ENCODE measurements at places on chromosomes 6 and 20.

GRCh38 chr6:27154696-27155095, 92.8 kb upstream of the PRSS16 start:
- DNase-seq = no peak

DNA sequence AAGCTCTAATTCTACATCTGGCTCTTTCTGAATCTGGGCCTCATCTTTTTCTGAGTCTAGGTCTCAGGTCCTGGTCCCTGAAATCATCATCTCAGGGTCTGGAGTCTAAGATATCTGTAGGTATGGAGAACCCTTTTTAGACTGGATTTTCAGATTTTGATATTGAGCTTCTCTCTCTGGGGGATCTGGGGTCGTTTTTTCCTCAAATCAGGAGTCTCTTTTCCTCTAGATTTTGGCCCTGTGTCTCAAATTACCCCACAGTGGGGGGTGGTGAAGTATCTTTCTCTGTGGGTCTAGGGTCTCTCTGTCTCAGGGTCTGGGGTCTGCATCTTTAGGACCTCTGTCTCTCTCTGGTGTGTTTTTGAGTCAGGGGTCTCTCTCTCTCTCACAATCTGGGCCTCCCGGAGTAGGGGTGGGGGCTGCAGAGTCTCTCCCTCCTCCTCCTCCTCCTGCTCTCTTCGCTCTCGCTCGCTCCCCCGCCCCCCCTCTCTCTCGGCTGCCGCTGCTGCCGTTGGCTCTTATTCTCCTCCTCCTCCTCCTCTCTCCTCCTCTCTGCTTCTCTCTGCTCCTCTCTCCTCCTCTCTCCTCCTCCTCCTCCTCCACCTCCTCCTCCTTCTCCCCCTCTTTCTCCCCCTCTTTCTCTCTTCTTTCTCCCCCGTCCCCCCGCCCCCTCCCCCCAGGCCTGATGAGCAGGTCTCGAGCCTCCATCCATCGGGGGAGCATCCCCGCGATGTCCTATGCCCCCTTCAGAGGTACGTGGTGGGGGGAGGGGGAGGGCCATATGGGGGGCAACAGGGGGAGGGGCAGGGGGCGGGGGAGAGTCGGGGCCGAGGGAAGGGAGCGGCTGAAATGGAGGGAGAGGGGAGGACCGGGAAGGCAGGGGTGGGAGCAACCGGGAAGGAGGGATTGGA, at the start of gene SYNGAP1:
TSS of gene SYNGAP1 (plus strand) at position 486 of the 911 bp plus-strand sequence. CDS start at position 686, 200 bp downstream.
- no peak for DNase-seq

DNA sequence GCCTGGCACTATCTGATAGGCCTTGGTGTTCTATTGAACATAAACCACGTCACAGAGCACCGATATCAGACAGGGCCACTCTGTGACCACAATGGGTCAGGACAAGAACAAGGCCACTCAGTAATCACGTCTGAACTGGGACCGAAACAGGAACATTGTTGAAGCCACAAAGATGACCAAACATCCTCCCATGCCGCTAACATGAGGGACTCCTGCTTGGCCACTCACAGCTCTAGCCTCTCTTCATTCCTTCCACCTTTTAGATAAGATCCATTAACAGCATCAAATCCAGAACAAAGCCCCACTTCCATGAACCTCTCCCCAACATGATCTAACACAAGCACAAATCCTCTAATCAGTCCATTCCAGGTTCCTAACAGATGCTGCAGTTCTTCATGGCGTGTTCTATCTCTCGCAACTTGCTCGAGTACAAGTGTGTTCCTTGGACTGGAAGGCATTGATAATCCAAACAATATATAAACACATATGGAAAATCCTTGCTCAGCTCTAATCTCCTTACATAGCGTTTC, 7.4 kb downstream of the SIRT5 start:
- no peak for DNase-seq

DNA sequence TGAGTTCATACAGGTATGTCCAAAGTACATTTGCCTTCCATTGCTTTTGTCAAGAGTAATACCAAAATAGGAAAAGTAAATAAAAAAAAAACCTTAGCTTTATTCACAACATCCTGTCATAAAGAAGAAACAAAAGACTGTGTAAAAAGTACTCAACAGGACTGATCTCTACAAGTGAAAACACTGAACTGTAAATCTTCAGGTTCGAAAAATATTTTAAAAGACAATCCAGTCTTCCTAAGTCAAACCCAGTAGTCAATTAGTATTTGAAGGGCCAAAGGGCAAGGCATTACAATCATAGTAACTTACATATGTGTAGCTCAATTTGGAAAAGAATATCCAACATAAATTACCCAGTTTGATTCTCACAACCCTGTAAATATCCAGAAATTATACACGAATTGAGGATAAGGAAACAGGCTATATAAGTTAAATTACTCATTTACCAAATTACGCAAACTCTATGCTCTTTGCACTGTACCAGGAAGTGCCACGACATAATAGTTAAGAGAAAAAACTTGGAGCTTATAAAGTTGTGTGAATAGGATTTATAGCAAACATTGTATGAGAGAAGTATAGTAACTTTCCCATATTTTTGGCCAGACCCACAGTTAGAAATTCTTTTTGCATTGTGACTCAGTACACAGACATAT, 21.2 kb downstream of the PTPRK start:
- no peak for DNase-seq

- DNase-seq = peak; percentile 50
Measured at GRCh38 chr20:47205577-47206123, 150.8 kb downstream of the ZMYND8 start.

- DNase-seq = no peak
Measured at GRCh38 chr6:111204305-111204704, 117.0 kb downstream of the SLC16A10 start.

DNA sequence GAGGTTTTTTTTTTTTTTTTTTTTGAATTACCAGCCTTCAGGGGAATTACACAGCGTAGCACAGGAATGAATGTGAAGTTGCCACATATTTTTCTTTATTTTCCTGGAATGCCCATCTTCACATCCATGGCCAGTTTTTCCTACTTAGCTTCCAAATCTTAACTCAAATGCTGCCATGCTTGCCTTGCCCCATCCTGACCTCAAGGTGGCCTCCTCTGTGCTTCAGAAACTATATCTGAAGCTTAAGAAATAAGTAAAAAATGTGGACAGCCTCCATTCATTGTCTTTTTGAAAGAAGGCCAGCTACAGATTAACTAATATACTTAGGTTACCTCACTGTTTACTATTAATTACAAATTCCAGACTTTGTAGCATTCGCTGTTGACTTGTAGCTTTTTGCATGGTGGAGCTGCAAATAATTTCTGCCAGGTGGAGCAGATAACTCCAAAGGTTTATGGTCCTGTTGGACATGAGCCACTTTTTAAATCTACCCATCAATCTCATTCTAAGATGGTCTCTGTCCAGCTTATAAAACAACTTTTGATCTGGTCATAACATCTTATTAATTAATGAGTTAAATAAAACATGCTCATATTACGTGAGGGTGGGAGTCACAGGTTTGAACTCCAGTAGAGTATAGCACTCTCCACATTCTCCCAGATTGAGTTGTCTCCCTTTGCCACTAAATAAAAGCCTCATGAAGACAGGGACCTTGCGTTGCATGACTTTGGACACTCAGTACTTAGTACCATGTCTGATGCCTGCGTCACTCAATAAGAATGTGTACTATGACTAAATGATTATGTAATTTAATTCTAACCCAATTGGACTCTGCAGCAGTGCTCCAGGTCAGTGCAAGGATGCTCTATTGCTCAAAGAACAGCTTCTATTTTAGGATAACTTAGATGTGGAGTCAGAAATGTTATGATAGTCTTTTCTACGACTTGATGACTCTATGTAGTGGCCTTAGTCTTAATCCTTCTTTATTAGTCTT, 678.6 kb upstream of the CITED2 start:
- no peak for DNase-seq

GRCh38 chr20:63194007-63194796, 21.7 kb downstream of the YTHDF1 start:
- DNase-seq = no peak

DNA sequence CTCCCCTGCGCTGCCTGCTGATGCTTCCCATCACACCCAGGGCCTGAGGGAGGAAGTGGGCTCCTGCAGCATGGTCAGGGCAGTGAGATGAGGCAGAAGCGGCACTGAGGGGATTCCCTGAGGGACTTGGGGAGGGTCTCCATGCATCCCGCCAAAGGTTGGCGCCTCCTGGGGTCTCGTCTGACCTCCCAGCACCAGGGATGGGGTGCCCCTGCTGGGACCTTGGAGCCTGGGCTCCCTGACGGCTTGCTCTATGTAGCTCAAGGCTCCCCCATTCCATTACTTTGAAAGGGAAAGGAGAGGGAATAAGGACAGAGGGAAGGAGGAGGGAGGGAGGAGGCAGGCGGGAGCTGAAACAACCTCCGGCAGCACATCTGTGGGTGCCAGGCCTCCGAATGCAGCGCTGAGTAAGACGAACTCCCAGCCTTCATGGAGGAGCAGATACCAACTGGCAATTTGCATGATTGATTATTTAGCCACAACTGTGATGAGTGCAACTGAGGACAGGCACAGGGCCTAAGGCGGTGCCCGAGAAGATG, 259.3 kb downstream of the ERMARD start:
- no peak for DNase-seq

DNA sequence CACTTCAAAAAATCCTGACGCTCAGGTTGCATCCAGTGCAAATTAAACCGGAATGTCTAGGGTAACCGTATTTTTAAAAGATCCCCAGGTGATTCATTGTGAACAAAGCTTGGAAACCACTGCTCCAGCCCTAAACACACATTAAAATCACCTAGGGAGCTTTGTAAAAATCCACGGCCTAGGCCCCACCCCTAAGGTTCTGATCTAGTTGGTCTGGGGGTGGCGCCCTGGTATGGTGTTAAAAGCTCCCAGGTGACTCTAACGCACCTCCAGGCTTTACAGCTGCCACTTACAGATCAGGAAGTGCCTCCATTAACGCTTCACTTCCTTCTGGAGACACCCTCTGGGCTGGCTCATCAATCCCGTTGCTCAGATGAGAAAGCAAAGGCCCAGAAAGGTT, 92.2 kb downstream of the GRM4 start:
- no peak for DNase-seq

DNA sequence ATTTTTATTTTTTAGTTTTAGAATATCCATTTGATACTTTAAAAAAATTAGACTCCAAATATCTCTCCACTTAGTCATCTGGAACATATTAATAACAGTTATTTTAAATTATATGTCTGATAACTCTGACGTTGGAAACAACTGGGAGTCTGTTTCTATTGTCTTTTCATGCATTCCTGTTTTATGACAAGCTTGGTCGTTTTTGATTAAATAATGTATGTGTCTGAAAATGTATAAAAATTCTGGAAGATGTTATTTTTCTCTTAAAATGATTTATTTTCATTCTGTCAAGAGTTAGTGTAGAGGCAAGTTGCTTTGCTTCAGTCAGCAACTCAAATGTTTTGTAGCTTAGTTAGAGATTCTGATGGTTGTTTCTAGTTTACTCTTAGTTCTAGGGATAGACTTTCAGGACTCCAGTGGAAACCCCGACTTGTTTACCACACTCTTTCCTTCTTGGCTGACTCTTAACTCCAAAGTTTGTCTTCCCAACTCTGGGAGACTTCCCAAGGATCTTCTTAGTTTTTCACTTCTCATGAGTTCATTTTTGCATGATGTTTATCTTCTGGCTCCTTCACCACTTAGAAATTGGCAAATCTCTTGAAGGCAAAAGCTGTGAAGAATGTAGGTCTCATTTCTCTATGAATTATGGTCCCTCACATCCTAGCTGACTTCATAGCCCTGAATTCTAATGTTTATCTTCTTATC, 190.9 kb downstream of the LAMA2 start:
- DNase-seq = no peak

DNA sequence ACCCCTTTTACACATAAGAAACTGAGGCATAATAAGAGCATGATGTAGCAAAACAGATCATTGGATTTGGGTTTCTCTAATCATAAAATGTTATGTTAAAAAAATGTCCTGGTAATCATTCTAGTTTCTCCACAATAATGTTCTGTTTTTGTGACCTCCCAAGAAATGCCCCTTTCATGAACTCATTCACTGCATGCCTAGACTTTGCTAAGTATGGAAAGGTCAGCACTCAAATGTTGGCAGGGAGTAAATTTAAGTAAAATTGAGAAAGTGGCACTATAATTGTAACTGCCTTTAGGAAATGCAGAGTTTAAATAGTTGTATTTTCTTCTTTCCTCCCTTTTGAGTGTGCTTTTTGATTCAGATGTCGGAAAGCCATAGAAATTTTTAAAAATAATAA, 48.5 kb upstream of the ID4 start:
- no peak for DNase-seq

DNA sequence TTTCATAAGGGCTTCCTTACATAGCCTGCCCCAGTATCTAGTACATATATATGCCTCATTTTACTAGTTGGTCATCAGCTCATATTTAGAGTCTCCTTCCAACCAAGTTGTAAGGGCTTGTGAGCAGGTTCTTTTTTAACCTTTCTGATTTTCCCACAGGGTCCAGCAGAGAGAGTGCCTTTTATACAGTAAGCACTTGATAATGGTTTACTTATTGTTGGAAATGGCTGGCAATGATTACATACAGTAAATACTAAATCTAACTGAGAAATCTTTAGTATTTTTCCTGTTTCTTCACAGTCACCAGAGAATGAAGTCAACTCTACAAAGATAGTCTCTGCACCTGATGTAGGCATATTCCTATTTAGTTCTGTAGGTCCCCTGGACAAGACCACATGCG, 135.1 kb upstream of the B3GAT2 start:
- no peak for DNase-seq

DNA sequence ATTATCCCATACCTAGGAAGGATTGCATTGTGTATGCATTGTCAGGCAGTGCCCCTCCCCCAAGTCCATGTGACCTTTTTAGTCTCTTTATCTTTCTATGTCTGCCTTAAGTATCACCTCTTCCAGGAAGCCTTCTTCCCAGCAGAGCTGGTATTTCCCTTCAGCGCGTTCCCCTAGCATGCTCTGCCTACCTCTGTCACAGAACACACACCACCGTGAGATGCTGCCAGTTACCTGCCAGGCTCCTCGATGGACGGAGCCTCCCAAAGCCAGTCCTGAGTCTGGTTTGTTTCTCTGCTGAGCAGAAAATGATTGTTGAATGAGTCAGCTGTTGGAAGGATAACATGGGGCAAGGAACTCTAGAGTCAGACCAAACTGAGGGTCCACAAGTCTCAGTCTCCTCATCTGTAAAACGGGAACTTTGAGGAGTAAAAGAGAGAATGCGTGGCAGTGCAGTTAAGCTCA, 11.3 kb upstream of the ZNF335 start:
- no peak for DNase-seq

GRCh38 chr6:166488701-166489100, 97.8 kb downstream of the RAMACL start:
- no peak for DNase-seq

DNA sequence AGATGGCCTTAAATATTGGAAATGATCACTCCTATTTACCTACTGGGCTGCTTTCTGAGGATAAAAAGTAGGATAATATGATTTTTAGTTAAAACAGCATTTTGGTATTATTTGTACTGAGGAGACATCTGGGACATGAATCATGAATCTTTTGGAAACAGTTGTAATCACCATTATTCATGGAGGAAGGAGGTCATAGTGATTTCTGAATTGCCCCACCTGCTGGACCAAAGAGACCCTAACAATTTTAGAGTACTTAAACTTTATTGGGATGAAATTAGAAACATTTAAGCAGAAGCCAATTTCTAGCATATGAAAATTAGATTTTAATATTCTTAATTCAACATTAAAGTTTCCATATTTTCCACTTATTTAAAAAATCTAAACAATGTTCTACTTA, 108.4 kb upstream of the SIM1 start:
- no peak for DNase-seq

Measured in stimulated activated CD4-positive, alpha-beta T cell treated with anti-CD3 and anti-CD28 coated beads, Interleukin-15, amount 100 ng/mL, for 48 hours (primary cell).